AG10803 (cell line): ENCODE measurements at places on chromosomes 4 and X.

GRCh38 chrX:23784470-23785331 is 1.7 kb downstream of the SAT1 start:
- DNase-seq = peak; percentile 85

DNA sequence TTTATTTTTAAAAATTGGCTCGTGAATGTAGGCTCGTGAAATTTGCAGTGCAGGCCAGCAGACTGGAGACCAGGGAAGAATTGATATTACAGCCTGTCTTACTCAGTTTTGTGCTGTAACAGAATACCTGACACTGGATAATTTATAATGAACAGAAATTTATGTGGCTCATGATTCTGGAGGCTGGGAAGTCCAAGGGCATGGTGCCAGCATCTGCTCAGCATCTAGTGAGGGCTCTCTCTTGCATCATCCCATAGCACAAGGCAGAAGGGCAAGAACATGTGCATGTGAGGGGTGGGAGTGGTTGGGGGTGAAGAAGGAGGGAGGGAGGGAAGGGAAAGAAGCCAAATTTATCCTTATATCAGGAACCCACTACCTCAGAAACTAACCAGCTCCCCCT is 13.7 kb upstream of the CLTRN start:
- DNase-seq = no peak

DNA sequence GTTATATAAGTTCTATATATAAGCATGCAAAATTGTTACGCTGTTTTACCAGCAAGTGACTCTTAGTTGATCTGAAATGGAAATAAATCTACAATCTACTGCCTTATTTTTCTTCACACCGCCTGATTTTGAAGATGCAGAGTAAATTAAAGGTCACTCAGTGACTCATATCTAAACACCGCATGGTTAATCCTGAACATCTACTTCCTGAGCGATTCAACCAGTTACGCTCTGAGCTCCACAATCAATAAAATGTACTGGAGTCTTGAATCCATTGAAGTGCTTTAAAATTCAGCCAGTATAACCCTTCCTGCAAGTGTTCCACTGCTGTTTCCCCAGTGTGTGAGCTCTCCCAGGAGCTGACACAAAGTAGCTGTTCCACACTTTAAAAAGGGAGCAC is 192.8 kb downstream of the SLC7A11 start:
- DNase-seq = no peak

- DNase-seq = no peak
These were observed 6.4 kb downstream of the LRPAP1 start for GRCh38 chr4:3525532-3526430.

DNA sequence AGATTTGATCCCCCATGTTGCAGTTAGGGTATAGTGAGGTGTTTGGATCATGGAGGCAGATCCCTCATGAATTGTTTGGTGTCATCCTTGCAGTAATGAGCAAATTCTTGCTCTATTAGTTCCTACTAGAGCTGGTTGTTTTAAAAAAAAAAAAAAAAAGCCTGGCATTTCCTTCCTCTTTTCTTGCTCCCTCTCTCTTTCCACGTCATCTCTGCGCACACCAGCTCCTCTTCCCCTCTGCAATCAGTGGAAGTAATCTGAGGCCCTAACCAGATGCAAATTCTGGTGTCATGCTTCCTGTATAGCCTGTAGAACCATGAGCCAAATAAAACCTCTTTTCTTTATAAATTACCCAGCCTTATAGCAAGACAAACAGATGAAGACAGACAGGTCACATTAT is 24.5 kb downstream of the WDR17 start:
- DNase-seq = no peak

DNA sequence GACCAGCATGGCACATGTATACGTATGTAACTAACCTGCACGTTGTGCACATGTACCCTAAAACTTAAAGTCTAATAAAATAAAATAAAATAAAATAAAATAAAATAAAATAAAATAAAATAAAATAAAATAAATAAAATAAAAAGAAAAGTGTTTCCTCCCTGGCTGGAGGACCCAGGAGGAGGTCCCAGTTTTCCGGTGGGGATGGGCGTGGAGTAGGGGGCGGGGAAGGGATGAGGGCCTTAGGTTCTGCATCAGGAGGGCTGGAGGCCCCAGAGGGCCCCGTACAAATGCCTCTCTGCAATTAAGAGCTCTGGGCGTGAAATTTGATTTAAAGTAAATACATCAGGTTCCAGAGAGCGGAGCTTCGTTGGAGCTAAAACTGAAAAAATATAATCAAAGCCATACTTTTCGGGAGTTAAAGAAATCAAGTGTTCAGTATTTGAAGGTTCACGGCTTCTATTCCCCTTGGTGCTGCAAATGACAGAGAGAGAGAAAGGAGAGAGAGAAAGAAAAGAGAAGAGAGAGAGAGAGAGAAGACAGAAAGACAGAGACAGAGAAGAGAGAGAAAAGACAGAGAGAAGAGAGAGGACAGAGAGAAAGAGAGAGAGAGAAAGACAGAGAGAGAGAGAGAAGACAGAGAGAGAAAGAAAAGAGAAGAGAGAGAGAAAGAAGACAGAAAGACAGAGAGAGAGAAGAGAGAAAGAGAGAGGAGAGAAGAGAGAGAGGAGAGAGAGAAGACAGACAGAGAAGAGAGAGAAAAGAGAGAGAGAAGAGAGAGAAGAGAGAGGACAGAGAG is 8.7 kb upstream of the SHOX start:
- DNase-seq = no peak

GRCh38 chrX:34053931-34054330 is 78.2 kb downstream of the FAM47A start:
- DNase-seq = no peak

- no peak for DNase-seq
These were observed 170.4 kb downstream of the SMIM20 start for GRCh38 chr4:26084414-26084813.

- no peak for DNase-seq
These were observed 60.8 kb upstream of the GRPEL1 start for GRCh38 chr4:7128644-7129043.

- no peak for DNase-seq
These were observed 2702.5 kb downstream of the PCDH7 start for GRCh38 chr4:33422656-33423055.

DNA sequence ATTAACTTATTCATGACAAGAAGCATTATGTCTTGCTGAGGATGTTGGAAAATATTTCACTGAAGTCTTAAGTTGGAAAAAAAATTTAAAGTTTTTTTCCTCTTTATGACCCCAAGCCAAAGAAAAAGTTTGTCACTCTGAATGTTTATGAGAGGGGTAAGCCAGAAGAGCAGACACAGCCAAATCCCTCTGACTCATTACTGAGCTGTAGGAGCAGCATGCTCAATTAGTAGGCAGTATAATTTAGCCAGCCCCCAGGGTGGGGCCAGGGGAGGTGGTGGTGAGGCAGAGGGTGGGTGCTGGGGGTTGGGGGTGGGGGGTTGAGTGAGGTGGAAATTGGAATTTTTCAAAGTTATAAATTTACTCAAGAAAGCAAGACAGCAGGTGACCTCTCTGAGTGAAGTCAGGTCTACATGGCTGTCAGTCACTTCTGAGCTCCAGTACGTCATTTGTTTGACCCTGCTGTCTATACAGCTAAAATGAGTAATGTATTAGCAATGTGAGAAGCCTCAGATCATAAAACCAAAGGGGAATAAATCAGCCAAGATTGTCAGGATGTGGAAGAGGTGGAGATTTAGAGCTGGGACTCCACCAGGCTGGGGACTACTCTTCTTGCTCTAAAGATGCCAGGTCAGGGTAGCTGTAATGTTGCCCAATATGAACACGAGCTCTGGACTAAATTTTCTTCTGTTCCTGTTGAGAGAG is 98.8 kb upstream of the NDP start:
- DNase-seq = peak; percentile 65

- DNase-seq = no peak
These were observed 134.0 kb upstream of the ZIC3 start for GRCh38 chrX:137431693-137432488.

DNA sequence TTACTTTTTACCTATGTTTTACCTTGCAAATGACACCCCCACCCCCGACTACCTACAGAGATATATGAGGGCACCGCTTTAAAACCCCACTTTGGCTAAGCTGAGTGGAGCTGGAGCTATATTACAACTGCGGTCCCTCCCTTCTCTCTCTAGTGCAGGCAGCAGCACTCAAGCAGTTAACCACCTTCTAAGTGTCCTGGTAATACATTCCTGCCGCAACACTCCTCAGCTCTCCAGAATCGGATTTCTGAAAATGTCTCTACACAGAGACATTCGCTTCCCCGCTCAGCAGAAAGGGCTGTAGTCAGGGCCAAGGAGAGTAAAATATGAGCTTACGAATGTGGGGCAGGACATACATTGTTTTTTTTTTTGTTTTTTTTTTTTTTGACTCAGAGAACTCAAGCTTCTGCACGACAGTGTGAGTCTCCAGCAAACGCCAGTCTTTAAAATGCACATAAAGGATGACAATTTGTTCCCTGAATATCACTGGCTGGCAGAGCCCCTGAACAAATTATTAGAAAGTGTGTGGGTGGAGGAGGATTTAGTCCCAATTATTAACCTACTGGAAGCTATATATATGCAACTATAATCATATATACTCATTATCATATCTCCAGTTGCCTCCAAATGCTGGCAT is 287.0 kb upstream of the TET2 start:
- no peak for DNase-seq

DNA sequence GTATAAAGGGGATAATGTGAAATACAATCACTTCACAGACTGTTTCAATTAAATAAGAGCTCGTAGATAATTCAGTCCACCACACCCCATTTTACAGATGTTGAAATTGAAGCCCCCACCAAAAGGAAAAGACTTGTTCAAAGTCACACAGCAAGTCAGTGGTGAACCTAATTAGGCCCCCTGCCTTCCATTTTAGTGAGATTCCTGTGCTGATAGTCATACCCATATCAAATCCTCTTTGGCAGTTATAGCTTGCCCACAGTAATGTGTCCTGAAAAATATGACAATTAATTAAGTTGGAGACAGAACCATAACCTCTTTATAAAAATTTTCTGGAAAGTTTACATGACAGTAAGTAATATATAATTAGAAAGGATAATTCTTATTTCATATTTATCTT is 58.0 kb downstream of the AR start:
- peak; percentile 40 for DNase-seq

GRCh38 chr4:182276210-182277109 is 33.3 kb downstream of the TENM3 start:
- DNase-seq = no peak

GRCh38 chr4:164136180-164136616 is 617.7 kb upstream of the SMIM31 start:
- no peak for DNase-seq

GRCh38 chr4:127018381-127018780 is 614.4 kb upstream of the INTU start:
- DNase-seq = no peak

- DNase-seq = no peak
These were observed 20.3 kb upstream of the MSX1 start for GRCh38 chr4:4838936-4839810.
